Muscle of back (tissue), 13 donors: ENCODE measurements at places on chromosomes 6 and 20. TPM values are rescaled to one million over a fixed set of nuclear protein-coding genes. Genes with fewer than 3 reads are reported as not detected.

GRCh38 chr6:30890646-30891449 is 6.5 kb downstream of the DDR1 start:
- DNase-seq, result no peak

DNA sequence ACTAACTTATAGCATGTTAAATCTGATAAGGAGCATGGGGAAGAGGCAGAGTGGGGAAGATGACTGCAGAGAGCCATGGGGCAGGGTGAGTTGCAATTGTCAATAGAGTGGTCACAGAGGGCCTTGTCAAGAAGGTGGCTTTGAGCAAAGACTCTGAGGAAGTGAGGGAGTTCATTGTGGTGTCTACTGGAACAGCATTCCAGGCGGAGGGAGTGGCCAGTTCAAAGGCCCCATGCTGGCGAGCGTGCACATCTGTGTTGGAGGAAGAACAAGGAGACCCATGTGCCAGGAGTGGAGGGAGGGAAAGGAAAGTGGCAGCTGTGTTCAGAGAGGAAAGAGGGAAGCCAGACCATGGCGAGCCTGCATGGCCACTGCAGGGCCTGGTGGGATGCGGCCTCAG is 15.8 kb upstream of the GPR6 start:
- no peak for DNase-seq

DNA sequence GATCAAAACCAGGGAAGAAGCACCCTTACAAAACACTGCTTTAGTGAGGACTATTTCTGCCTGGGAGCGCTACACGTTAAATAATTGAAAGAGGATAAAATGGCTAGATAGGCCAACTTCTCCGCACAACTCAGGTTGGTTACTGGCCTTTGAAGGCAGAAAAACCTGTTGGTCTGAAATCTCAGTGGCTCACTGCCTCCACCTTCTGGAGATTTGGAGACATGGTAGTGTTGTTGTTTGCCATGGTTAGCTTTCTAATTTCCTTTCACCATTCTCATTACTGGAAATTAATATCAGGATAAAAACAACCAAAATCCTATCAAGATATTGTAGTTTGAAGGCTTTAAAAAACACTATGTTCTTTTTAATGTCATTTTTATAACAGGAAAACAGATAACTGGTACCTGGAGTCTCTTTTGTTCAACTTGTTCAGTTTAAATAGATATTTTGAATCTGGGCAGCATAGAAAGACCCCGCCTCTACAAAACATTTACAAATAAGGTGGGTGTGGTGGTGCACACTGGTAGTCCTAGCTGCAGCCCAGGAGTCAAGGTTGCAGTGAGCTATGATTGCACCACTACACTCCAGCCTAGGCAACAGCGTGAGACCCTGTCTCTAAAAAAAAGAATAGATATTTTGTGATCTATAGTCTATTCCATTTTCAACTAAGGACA is 27.5 kb upstream of the BCLAF1 start:
- peak; percentile 45 for DNase-seq

DNA sequence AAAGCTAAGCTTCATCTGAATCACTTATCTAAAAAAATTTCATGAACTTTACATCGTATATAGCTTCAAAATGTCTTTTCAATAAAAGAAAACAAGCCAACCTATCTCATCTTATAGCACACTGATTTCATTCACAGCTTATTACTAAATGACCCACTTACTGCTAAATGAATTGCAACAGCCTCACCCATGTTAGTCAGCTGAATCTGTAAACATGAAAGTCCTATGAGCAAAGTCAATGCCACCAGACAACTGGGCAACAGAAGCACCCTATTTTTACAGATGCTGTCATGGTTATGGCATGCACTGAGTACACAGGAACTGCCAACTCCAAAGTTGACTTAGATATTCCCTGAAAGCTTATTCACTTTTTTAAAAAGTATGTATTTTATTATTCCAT is 41.2 kb upstream of the DST start:
- peak; percentile 44 for DNase-seq

GRCh38 chr6:111429571-111429970 is 53.4 kb downstream of the REV3L start:
- no peak for DNase-seq

GRCh38 chr6:39102071-39102820 is 12.7 kb downstream of the SAYSD1 start:
- DNase-seq, result peak; percentile 41

GRCh38 chr6:18506382-18507017 is 119.3 kb downstream of the RNF144B start:
- DNase-seq, result no peak

- no peak for DNase-seq
Observed at GRCh38 chr6:47321577-47321976, 11.9 kb upstream of the TNFRSF21 start.

DNA sequence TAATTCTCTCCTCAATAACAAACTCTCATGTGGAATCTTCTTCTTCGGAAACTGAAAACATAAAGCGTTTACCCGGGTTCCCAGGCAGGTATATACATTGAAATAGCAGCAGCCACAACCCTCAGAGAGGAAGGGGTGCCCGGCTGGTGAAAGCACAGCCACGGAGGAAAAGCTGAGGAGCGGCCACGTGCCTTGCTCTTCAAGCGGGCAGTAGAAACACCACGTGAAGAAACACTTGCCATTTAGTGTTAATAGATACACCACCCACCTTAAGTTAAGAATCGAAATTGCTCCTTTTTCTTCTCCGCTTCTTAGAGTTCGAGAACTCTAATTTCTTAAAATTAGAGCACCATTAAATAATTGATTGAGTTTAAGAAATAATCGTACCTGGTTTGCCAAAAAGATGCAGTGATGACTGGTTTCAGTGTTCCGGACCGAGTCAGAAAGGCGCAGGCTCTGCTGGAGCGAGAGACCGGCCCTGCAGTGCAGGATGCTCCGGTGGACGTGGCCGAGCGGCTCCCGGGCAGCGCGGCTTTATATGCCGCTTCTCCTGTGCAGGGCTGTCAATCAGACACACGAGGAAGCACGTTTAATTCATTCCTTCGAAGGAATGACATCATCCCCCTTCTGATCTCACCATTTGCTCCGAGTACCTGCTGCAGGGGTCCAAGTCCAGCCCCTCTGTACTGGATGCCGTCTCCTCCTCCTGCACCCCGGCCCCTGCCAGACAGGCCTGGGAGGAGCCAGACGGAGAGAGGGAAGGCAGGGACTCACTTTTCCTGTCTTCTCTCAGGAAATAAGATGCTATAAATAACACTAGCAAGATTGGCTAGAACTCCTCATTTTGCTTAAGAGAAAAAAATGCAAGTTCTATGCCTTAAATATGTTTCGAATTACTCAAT is at the start of gene THBS2:
TSS of gene THBS2 (minus strand) at position 510 of the 902 bp plus-strand sequence. CDS start 3,062 bp downstream, outside the sequence.
- DNase-seq, result peak; percentile 97

GRCh38 chr6:159899994-159900745 is 9.4 kb downstream of the MAS1 start:
- DNase-seq, result peak; percentile 89

GRCh38 chr20:34951252-34951651 is 4.4 kb downstream of the GSS start:
- no peak for DNase-seq

DNA sequence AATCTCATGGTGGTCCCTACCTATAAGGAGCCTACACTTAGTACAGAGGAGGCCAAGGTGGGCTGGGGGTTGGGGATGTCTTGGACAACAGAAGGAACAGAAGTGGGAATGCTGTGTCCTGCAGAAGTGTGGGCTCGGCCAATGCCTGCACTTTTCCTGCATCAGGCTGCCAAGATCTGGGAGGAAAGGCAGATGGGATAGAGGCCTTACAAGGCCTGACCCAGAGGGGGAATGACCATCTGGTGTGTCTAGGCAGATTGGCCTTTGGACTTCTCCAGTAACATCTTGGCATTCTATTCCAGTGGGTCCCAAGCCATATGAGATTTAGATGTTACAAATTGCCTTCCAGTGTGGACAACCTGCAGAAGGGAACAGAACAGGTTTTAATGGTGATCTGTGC is 124.7 kb upstream of the GPR6 start:
- DNase-seq, result no peak

GRCh38 chr6:4687989-4688947 is 87.9 kb upstream of the CDYL start:
- no peak for DNase-seq

- DNase-seq, result no peak
Observed at GRCh38 chr6:156977527-156978291, 200.5 kb downstream of the ARID1B start.

DNA sequence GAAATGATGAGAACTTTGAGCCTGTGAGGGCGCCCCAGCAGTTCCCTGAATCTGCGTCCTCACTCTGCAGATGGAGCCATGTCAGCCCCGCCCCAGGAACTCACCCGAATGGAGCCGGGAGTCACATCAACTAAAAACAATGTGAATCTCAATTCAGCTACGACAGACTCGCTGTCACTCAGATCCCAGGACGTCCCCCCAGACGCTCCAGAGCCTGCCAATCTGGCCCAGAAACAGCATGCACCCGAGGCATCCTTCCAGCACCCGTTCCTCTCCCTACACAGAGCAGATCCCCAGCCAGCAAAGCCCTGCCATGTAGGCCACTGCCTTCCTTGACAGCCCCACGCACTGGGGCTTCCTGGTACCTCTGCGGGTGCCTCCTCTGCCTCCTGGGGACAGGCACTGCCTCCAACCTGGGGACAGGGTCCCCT is 248.0 kb downstream of the TTLL2 start:
- peak; percentile 67 for DNase-seq

- DNase-seq, result no peak
Observed at GRCh38 chr6:31851485-31851832, 11.2 kb downstream of the NEU1 start.

- no peak for DNase-seq
Observed at GRCh38 chr20:33034115-33034514, 2.7 kb downstream of the BPIFB6 start.

DNA sequence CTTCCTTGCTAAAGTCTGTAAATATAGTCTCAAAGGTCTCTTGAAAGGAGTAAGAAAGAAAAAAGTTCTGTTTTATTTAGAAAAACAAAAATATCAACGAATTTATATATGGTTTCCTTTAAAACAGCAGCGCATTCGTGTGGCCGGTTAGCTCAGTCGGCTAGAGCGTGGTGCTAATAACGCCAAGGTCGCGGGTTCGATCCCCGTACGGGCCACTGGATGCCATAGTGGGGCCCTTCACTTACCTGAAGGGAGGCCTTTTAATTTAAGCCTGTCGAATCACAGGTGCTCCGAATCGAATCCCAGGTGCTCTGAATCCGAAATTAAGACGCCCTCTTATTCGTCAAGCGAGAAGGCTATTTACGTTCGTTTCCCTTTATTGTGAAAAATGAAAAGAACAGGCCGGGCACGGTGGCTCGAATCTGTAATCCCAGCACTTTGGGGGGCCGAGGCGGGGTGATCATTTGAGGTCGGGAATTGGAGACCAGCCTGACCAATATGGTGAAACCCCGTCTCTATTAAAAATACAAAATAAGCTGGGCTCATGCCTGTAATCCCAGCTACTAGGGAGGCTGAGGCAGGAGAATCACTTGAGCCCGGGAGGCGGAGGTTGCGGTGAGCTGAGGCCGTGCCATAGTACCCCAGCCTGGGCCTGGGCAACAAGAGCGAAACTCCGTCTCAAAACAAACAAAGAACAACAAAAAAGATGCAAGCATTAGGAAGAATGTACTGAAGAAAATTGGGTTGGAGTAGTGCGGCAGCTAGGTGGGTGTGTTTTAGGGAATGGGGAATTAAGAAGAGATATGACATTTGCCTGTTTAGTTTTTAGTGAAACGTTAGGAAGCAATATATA is 195.8 kb upstream of the ZNF184 start:
- DNase-seq, result peak; percentile 42

DNA sequence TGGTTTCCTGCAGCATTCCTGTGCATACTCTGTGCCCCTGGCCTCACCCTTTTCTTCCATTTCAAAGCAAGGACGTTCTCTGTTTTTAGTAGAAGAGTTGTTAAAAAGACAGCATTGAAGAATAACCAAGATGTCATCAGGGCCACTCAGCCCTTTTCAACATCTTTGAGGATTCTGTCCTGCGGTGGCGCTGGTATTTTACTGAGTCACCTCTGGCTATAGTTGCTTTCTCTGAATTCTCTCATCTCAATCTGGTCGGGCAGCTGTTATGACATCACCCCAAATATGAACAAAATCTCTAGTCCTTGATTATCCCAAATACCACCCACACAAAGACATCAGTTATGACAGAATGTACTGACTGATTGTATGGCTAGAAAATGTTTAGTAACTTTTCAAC is 204.2 kb downstream of the GRIK2 start:
- no peak for DNase-seq

- peak; percentile 84 for DNase-seq
Observed at GRCh38 chr6:14499841-14500240, 382.3 kb downstream of the CD83 start.

PTCRA gene
- not detected for polyA plus RNA-seq

RPL10A gene
- 2,471 TPM for polyA plus RNA-seq

SCRT2 gene
- 0.04 TPM for polyA plus RNA-seq

TFAP2A gene
- 0.50 TPM for polyA plus RNA-seq

E2F1 gene
- 9.9 TPM for polyA plus RNA-seq

PNLDC1 gene
- polyA plus RNA-seq, result 1.1 TPM

SLC22A7 gene
- polyA plus RNA-seq, result 0.45 TPM

PGBD1 gene
- 6.8 TPM for polyA plus RNA-seq

PAK5 gene
- 0.18 TPM for polyA plus RNA-seq

PRL gene
- 1.6 TPM for polyA plus RNA-seq

TSBP1 gene
- not detected for polyA plus RNA-seq

TAGAP gene
- 1.5 TPM for polyA plus RNA-seq

PHACTR3 gene
- polyA plus RNA-seq, result 6.3 TPM
